Activated T-cell treated with anti-CD3 and anti-CD28 coated beads for 1 hour (primary cell): ENCODE measurements at places on chromosomes 5 and 9.

GRCh38 chr5:158155811-158156505, 297.0 kb upstream of the CLINT1 start:
- DNase-seq = no peak

DNA sequence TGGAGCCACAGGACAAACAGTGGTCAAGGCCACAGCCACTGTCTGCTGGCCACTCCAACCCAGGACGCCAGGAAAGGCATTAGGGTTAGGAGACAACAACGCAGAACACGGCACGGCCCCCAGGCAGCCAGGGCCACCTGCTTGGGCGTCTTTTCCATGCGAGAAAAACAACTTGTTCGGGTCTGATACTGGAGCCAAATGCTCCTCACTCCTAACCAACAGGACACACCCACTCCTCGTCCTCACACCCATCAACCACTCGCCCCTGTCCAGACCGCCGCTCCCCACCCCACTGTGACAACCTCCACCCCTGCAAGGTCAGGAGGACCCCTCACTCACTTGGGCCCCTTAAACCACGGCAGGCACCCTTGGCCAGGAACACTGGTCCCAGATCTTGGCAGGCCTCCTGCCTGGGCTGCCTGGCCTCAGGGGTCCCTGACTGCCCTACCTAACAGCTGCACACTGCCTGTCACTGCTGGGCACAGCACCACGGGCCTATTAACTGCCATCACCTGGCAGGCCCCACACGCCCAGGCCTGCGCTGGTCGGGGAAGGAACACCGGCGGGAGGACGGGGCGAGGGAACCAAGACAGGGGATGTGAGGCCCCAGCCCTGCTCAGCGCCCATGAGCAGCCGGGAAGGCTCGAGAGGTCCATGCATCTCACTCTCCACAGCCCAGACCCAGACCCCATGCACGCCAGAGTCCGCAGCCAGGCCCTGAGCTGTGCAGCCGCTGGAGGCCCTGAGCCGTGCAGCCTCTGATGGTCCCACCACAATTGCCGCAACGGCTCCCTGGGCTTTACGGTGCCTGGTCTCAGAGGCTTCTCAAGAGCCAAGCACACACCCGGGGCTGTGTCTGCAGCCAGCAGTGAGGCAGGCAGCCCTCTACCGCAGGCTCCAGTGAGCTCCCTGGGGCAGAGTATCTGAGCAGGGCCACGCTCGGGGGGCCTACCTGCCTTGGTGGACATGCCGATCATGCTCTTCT, 13.8 kb downstream of the CLPTM1L start:
- DNase-seq = no peak

DNA sequence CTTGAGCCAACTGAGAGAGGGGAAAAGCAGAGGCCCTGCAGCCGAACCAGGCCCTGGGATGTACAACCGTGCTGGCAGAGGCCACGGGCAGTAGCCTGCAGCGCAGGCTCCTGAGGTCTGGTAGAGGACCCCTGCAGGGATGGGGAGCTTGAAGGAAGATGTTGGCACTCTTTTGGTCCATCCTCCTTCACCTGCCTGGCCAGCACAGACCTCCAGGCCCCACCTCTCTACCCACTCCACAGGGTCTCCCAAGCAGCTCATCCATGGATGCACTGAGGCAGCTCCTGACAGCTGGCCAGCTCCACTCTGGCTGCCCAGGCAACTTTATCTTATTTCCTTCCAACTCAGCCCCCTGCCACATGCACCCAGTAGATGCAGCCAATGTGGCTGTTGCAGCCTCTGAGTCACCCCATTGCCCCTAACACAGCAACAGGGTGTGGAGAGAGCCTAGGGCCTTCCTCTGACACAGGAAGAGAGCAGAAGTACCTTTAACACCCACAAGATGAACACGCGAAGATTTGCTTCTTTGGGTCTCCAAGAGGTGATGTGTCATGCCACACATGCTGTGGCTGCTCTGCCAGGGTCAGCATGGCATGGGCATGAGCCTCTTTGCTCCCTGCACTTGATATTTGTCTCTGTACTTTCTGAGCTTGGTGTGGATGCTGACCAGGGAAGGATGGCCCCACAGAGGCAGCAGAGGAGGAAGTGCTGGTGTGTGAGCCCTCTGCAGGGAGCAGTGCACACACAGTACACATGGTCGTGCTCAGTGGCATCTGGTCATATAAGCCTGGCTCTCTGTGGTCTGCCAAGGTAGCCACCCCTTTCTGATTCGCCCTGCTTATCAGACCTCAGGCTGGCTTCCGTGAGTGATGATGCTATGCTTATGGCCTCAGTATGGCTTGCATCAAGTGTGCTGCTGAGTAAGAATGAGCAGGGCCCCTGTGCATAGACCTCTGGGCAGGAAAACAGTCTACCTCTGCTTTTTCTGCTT, 117.2 kb downstream of the NRG2 start:
- no peak for DNase-seq

GRCh38 chr9:36293171-36293570, 34.9 kb upstream of the GNE start:
- DNase-seq = no peak

DNA sequence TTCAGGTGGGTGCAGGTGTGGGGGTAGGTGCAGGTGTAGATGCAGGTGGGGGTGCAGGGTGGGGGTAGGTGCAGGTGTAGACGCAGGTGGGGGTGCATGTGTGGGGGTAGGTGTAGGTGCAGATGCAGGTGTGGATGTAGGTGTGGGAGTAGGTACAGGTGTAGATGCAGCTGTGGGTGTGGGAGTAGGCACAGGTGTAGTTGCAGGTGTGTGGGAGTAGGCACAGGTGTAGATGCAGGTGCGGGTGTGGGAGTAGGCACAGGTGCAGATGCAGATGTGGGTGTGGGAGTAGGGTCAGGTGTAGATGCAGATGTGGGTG, 94.6 kb downstream of the PHF2 start:
- DNase-seq = no peak

- DNase-seq = no peak
Measured at GRCh38 chr5:153901449-153901848, 137.3 kb downstream of the FAM114A2 start.

DNA sequence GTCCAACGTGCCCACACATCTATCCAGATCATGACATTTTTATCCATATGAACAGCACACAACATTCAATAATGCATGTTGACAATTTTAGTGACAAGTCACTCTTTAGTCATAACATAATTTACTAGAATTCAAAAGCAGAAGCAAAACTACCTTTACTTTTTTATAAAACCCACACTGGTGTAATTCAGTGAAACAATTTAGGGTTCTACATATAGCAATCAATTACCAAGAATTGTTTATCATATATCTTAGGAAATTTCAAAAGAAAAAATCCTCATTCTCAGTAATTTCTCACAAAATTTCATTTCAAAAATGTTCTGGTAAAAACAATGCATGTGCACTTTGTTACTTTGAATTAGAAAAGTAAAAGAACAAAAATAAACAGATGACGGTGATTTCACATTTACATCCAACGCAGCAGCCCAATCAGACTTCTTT, 12.6 kb downstream of the AUH start:
- DNase-seq = no peak

GRCh38 chr5:123937230-123937629, 425.3 kb downstream of the CSNK1G3 start:
- DNase-seq = no peak

DNA sequence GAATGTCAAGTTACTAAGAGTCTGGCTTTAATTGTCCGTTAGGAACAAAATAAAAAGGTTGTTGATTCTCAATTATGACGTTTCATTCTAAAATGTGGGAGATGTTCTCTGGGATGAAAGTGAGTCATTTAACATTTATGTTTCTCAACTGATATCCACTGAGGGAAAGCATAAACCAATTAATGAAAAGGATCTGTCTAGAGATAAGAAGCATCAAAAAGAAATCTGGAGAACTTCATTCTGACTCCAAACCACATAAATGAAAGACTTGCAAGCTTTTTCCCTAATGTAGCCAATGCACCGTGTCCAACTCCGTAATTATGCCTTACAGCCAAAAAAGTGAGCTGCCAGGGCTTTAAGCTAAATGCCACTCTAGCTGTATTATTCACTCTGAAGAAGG, 654.2 kb downstream of the TLE1 start:
- no peak for DNase-seq

GRCh38 chr5:6543346-6543730, 89.5 kb downstream of the NSUN2 start:
- no peak for DNase-seq

DNA sequence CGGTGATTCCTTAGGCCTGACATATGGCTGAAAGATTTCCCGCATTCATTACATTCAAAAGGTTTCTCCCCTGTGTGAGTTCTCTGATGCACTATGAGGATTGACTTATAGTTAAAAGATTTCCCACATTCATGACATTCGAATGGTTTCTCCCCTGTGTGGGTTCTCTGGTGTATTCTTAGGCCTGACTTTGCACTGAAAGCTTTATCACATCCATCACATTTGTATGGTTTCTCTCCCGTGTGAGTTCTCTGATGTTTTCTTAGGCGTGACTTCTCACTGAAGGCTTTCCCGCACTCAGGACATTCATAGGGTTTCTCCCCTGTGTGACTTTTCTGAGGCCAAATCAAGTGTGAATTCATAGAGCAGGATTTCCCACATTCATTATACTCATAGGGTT, 35.8 kb downstream of the ZNF782 start:
- no peak for DNase-seq

DNA sequence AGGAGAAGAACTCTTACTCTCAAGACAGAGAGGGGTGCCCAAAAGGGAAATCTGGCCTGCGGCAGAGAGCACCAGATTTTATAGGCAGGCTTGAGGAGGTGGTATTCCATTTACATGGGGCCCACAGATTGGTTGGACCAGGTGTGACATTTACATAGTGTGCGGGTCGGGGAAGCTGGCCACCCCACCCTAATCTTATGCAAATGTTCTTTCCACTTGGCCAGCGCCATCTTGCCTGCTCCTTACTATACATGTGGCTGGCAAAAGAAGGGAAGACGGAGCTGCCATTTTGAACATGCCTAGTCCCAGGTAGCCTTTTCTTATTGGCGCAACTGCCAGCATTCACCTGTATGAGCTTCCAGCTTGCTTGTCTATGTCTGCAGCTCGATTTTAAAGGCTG, 34.8 kb downstream of the PLEKHG4B start:
- DNase-seq = no peak

DNA sequence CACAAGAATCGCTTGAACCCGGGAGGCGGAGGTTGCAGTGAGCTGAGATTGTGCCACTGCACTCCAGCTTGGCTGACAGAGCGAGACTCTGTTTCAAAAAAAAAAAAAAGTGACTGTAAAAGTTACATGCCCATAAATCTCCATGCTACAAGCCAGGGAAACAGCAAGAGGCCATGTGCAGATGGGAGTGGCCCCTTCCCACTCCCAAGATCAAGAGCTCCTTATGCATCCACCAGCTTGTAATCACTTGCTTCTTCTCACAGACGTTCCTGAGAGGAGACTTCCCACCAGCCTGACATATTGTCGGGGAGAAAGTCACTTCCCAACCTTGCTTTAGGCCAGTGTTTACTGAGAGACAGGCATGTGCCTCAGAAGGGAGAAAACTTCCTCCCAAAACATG, 45.6 kb upstream of the N4BP3 start:
- DNase-seq = no peak

DNA sequence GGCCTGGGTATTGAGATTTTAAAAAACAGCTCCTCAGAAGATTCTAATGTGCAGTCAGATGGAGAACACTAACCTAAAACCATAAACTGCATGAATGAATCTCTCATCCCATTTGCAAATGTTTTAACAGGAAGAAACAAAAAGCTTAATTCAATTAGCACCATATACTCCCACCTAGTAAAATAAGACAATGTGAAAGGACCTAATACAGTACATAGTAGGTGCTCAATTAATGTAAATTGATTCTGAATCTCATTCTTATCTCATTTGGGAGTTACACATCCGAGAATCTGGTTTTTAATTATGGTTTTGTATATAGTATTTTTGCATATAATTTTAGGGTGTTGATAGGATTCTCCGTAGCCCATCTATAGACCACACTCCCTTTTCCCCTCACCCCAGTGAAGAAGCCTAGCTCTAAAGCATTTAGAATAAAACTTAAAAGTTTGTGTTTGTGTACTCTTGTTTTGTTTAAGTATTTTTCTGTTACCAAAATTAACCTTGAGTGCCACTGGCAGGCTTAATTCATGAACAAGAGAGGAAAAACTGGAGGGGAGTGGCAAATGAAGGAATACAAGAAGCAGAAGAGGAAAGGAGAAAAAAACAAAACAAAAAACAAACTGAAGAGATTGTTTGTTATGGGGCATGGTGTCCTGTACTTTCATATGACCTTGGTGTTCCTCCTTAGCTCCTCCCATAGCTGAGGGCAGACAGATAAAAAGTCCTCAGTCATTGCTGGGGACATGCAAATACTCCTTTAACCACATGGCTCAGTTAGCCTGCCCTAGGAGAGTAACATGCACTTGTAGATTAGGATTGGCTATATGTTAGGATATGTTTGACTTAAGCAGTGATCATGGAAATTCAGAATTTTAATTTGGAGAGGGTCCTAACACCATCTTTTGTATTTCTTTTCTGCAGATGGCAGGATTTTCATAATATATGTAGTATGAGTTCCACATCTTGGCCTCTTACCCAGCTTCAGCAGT, 1.2 kb downstream of the RNF14 start:
- no peak for DNase-seq

GRCh38 chr9:91182429-91183225, 179.1 kb downstream of the AUH start:
- DNase-seq = no peak

DNA sequence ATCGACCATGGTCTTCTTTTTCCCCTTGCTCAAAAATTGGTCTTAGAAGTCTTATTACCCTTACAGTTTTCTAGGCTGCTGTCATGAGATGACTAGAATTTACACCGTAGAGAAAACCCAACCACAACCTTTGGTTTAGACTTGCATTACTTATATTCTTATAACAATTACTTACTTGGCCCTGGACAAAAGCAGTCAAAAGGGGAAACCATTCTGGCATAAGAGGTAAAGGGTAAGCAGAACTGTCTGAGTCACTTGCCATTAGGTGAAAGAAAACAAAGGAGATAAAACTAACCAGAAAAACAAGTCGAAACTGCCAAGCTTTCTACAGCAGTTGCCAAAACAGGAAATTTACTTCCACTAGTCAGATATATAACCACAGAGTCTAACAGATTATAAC, 17.9 kb downstream of the TMEM245 start:
- DNase-seq = no peak

- no peak for DNase-seq
Measured at GRCh38 chr9:6870149-6870548, 112.4 kb downstream of the KDM4C start.

GRCh38 chr5:59547731-59548130, 345.8 kb downstream of the PDE4D start:
- no peak for DNase-seq

DNA sequence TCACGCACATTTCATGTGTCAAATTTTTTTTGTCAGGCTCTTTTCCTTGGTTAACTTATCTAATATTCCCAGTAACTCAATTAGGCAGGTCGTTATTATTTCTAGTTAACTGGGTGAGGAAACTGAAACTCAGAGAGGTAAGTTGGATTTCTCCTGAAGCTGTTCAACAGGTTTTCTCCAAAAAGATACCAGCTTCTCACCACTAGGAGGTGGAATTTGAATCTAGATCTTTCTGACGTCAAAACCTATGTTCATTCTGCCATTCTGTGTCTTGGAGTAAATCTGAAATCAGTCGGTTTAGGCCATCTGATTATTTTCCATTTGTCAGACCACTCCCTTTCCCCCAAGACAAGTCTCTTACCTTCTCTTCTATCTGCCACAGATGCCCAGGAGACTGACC, 572.9 kb downstream of the ACTL7B start:
- DNase-seq = no peak
